ENCODE measurements at places on chromosomes 7 and 10.

DNA sequence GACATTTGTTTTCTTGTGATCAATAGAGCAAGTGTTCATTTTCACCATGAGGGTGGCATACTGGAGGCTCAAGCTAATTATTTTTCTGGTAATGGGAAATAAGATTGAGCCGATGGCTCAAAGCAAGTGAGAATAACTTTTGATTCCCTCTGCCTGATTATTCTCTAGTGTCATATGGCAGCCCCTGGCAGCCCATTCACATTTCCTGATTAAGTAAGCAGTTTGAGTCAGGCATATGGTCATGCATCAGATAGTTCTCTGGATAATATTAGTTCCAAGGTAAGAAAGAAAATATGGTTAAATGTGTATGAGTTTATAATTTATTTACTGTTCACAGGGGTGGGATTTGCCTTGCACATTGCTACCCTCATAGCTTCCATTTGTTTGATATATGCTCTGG lies 109.2 kb downstream of the DYNC1I1 start:
- DNase-seq: no peak

- no peak for DNase-seq
These were observed 194.4 kb downstream of the PLXNA4 start for GRCh38 chr7:132381742-132382472.

- DNase-seq: peak; percentile 43
These were observed 236.8 kb downstream of the FRMD4A start for GRCh38 chr10:14093730-14094484.

DNA sequence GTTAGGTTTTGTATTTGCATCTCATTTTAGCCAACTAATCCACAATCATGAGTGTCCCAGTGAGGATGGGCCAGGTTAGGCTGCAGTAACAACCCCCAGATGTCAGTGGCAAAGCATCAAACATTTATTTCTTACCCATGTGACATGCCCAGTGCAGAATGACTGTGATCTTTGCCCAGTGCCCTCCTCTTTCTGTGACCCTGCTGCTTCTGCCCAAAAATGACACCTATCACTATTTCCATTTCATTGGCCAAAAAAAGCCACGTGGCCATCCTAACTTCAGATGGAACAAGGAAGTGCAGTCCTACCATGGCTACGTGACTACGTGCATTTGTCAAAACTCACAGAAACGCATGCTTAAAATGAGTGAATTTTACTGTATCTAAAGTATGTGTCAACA lies 109.2 kb upstream of the PRR15 start:
- no peak for DNase-seq

- no peak for DNase-seq
These were observed 25.6 kb upstream of the LIMK1 start for GRCh38 chr7:74057987-74058386.

DNA sequence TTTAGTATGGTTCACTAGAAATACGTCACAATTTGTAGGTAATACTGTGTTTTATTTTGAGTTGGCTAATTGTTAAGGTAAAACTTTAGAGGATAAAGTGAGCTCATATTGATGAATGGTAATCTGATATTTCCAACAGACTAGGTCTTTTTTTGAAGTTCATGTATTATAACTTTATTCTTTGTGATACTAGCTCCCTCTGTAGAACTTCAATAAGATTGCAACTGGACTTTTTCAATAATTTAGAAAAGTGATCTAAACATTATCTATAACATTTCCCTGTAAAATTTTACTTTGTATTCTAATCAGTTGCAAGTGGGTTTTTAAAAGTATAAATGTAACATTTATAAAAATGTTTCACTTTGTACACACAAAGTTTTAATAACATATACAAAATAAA lies 83.5 kb downstream of the ADK start:
- no peak for DNase-seq

DNA sequence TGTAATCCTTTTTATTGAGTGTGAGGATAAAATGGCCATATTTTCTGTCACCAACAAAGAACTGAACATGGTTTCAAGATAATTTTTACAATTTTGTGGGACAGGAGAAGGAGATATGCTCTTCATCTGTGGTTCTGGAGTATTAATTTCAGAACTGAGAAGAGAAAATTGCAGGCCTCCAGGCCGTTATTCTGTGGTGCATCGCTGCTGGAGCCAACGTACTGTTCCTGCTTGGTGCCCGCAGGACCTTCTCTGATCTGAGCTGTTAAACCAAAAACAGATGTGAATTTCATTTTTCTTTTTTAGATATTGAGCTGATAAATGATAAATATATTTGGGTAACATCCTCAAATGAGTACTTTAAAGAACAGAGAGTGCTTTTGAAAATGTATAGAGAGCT lies 63.9 kb downstream of the IKZF1 start:
- DNase-seq: no peak

GRCh38 chr7:6530626-6531491 lies 20.4 kb downstream of the GRID2IP start:
- DNase-seq: no peak

DNA sequence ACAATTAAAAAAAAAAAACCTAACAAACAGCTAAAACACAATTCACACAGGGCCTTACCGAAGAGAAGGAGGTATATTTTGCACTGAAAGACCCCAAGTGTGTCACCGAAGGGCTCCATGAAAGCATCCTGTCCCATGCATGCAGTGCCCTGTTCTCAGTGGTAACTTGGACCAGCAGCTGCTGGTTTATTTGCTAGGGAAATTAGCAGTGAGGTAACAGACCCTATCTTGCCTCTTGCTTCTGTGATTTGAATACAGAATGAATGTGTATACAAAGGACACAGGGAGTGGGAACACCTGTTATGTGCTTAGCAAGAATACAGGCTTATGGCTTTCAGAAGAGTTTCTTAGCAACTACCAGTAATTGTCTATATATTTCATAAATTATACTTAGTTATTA lies at the start of gene HEPACAM2:
HEPACAM2 (minus strand) TSS at position 160 of the 400 bp plus-strand sequence.
- no peak for DNase-seq

DNA sequence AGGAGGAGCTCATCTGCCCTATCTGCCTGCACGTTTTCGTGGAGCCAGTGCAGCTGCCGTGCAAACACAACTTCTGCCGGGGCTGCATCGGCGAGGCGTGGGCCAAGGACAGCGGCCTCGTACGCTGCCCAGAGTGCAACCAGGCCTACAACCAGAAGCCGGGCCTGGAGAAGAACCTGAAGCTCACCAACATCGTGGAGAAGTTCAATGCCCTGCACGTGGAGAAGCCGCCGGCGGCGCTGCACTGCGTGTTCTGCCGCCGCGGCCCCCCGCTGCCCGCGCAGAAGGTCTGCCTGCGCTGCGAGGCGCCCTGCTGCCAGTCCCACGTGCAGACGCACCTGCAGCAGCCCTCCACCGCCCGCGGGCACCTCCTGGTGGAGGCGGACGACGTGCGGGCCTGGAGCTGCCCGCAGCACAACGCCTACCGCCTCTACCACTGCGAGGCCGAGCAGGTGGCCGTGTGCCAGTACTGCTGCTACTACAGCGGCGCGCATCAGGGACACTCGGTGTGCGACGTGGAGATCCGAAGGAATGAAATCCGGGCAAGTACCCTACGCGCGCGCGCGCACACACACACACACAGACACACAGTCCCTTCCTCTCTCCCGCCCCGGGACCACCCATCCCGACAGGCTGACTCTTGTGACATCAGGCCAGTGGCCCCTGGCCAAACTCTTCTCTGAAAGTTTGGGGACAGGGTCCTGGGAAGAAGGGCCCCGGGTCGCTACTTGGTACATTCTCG lies 538 bp downstream of the TRIM8 start:
- DNase-seq: peak; percentile 67

- DNase-seq: peak; percentile 6
These were observed 30.4 kb downstream of the ZNF786 start for GRCh38 chr7:149060156-149060555.

DNA sequence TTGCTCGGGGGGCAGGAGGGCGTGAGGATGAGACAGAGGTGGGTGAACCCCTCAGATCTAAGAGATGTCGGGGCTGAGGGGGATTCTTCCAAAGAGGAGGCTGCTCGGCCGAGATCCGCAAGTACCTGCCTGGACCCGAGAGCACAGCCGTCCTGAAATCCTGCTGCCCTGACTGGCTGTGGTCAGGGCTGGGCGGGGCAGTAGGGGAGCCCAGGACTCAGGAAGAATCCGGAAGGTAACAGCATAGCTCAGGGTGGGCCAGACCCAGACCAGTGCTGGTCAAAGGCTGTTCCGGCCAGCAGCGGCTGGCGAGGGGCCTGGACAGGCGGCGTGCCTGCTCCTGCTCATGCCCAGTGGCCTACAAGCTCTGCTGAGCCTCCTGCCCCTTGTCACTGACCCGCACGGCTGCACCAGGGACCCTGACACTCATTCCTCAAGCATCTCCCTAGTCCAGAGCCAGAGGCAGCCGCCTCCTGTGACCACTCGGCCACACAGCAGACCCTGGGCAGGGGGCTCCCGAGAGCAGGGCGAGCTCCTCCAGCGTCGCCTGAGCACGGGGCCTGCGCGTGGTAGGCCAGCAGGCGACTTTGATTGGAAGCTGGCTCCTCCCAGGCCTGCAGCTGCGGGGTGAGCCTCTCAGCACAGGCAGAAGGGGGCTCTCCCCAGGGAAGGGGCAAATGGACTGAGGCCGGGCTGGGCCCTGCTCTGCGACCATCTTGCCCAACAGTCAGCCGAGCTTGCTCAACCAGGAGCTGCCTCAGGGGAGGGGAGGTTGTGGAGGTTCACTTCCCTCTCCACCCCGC lies 3.1 kb upstream of the ADAP1 start:
- no peak for DNase-seq

- no peak for DNase-seq
These were observed 166.4 kb downstream of the MAD1L1 start for GRCh38 chr7:2066251-2066919.

- no peak for DNase-seq
These were observed 152.0 kb downstream of the PHTF2 start for GRCh38 chr7:77950548-77950947.

DNA sequence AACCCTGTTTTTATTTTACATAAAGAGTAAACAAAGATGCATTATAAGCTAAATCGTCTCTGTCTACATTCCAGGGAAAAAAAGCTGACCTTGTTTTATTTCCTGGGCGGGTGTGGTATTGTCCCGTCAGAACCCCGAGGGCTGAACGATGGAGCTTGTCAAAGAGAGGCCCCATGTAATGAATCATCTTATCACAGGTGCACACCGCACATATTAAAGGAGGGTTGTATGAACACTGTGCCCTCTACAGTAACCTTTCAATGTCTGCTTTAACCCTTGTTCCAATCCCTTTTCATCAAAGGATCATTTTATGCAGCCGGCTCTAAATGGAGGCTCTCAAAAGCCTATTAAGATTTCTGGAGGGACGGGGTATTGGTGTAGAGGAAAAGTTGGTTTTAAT lies 158.5 kb upstream of the YAE1 start:
- DNase-seq: no peak

- DNase-seq: no peak
These were observed 16.6 kb upstream of the TMEM236 start for GRCh38 chr10:17735166-17735941.

- peak; percentile 65 for DNase-seq
These were observed 60.4 kb downstream of the TPST1 start for GRCh38 chr7:66265566-66265965.

GRCh38 chr10:124625831-124626238 lies 118.3 kb downstream of the FAM53B start:
- no peak for DNase-seq

DNA sequence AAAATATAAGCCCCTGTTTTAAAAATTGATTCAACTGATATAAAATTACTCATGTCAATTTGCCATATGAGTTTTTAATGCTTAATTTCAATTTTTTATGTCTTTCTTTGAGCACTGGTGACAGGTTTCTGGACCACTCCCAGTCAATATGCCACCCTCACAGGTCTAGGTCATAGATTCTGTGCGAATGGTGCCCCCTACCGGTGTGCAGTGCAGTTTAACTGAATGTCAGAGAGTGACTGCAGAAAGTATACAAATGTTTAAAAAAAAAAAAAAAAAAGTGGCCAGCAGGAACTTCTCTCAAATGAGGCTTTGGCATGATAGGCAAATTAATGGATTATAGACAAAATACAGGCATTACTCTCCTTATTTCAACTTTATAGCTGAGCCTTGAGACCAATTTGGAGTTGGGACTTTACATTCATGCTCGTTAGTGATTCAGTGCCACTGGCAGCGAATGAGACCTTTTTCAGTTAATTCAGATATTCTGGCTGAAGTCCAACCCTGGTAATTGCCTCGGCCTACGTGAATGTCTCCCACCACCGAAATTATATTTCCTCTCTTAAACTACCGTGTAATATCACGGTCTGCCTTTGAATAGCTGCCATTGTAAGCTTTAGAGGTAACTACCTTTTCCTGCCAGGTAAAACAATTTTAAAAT lies 427.6 kb downstream of the PHTF2 start:
- DNase-seq: peak; percentile 45

DNA sequence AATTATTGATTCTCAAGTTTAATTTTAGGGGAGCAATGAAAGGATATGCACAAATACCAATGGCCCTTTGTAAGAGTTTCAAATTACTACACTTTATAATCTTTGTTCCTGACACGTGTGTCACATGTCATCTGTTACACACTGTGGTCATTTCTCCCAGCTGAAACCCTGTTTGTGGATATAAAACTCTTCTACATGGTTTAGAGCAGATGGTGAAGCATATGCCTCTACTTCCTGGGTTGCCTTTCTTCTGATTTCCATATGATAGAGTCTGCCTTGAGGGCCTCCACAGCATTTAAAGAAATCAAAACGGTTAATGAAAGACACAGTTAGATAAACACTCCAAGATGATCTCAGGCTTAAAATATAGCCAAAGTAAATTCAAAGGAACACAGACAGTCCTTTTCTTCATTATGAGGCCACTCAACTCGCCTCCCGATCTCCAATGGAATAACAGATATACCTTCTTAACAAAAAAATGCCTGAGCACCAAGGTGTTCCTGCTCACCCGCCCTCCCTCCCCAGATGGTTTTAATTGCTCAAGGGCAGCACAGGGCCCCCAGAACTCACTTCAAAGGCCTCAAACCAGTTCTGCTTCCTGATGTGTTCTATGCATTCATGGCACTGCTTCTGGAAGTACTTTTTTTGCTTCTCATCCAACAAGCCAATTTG lies 75.0 kb downstream of the CPVL start:
- no peak for DNase-seq

- DNase-seq: no peak
These were observed 17.1 kb downstream of the ZMIZ2 start for GRCh38 chr7:44765579-44766415.

GRCh38 chr10:124224331-124225028 lies 131.1 kb upstream of the CHST15 start:
- DNase-seq: peak; percentile 21

- DNase-seq: no peak
These were observed 67.1 kb upstream of the PRR15 start for GRCh38 chr7:29496355-29497020.

All from A172 (cell line).